ENCODE measurements at places on chromosomes 2 and 18.

DNA sequence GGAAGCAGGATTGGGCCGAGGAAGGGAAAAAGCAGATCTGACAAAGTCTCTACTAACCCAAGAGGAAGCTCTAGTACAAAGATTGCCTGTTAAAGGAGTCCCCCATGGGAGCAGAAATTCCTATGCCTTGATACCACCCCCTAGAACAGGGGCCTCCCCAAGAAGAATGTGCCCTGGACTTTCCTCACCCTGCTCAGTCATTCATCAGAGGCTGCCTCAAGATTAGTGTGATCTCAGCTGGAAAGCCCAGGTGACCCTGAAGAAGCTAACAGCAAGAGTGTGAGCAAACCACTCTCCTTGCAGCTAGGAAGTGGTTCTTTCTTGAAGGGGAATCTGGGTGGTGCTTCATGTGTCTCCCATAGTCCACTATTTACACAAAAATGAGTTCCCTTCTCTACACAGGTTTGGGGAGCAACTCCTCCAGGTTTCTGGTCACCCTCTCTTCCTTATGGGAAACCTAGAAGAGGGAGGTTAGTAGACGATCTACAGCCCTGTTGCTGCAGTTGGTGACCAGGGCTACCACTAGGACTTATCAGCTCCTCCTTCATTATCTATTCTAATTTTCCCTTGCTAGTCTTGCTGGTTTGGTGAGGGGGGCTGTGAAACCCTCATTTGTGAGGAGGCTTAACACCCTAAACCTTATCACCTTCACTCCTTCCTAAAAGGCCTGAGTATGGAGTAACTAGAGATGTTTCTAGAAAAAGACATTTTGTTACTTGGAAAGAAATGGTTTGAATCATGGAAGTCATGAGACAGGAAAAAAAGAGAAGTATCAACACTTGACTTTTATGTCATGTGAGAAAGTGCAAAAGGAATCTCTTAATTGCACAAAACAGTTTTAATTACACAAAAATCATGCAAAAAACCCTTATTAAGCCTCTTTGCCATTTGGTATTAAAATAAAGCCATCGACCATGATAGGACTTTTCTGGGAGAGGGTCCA lies 2.9 kb upstream of the WDR7 start:
- no peak for DNase-seq

DNA sequence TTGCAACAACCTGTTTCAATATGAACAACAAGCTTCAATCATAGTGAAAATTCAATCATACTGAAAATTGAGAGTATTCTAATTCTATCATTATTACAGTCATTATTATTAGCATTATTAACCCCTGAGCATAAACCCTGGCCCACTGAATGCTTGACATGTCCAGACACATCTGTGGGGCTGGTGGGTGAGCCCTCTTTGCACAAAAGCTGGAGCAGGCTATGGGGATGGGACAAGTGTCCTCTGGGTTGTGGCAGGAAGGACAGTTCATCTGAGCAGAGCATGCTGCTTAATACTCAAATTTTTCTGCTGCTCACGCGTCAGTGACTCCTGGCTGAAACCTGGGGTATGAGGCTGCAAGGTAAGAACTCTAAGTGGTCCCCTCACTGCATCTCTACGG lies 451.1 kb upstream of the POU3F3 start:
- no peak for DNase-seq

GRCh38 chr2:138531913-138532312 lies 30.3 kb downstream of the SPOPL start:
- DNase-seq, result no peak

GRCh38 chr2:74702001-74702715 lies 48.1 kb downstream of the SEMA4F start:
- no peak for DNase-seq

DNA sequence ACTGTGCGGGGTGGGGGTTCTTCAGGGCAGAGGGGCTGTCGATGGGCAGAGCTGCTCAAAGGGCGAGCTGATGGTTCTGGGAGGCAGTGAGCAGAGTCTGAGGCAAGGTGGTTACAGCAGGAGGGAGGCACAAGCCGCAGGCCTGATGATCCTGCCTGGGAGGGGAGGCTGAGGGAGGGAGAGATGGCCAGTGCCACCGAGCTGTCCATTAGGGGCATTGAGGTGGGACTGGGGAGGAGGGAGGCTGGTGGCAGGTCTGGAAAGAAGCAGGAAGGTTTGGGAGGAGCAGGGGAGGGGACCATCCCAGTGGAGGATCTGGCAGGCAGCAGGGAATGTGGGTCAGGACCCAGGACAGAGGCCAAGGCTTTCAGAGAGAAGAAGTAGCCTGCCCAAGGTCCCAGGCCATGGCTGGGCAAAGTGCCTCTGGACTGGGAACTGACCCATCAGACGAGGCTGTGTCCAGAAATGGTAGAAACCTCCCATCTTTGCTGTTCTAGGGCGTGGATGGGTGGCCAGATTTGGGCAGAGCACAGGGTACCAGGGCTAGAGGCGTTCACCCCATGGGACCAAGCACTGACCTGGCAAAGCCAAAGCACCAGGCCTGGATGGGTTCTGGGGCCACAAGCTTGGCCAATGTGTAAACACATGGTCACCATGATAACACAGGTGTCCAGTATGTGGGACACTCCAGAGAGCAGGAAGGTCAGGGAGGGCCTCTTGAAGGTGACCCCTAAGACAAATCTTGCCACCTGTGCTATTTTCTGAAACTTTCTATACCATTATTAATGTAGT lies 55.5 kb downstream of the INHBB start:
- DNase-seq, result no peak

GRCh38 chr18:7301094-7301493 lies 70.2 kb downstream of the LRRC30 start:
- DNase-seq, result no peak

- DNase-seq, result no peak
Measured at GRCh38 chr2:55093381-55093780, 43.1 kb upstream of the RTN4 start.

- DNase-seq, result no peak
Measured at GRCh38 chr2:118865106-118865505, 17.7 kb upstream of the EN1 start.

GRCh38 chr2:45009303-45009927 lies at the start of gene SIX2:
SIX2 (minus strand) TSS chr2:45009452; CDS start chr2:45009110, 342 bp downstream.
- DNase-seq, result no peak

- DNase-seq, result no peak
Measured at GRCh38 chr2:128458505-128458904, 139.8 kb upstream of the HS6ST1 start.

- no peak for DNase-seq
Measured at GRCh38 chr2:234243871-234244565, 193.5 kb downstream of the SPP2 start.

- DNase-seq, result no peak
Measured at GRCh38 chr18:80201739-80202138, 45.6 kb downstream of the PARD6G start.

GRCh38 chr2:15620857-15621471 lies 29.3 kb downstream of the DDX1 start:
- DNase-seq, result no peak

- DNase-seq, result no peak
Measured at GRCh38 chr2:200065477-200065876, 110.1 kb downstream of the MAIP1 start.

All from caudate nucleus (tissue), 63 donors.